ENCODE measurements at places on chromosomes 3 and 15.

DNA sequence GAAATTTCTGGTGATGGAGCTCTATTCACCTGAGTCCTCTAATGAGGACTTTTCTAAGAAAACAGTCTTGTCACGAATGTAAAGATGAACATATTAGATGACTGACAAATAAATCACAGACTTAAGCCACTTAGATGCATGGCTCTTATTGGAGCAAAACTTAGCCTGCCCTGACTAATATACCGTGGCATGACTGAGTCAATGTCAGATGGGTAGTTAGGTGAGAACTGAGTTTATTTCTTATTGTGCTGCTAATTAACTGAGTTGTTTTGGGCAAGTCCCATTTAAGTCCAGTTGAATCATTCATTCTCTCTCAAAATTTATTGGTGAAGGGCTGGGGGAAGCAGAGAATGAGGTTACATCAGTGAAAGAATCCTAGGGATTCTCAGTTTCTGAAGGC lies 459.8 kb downstream of the MCTP2 start:
- DNase-seq, result no peak

DNA sequence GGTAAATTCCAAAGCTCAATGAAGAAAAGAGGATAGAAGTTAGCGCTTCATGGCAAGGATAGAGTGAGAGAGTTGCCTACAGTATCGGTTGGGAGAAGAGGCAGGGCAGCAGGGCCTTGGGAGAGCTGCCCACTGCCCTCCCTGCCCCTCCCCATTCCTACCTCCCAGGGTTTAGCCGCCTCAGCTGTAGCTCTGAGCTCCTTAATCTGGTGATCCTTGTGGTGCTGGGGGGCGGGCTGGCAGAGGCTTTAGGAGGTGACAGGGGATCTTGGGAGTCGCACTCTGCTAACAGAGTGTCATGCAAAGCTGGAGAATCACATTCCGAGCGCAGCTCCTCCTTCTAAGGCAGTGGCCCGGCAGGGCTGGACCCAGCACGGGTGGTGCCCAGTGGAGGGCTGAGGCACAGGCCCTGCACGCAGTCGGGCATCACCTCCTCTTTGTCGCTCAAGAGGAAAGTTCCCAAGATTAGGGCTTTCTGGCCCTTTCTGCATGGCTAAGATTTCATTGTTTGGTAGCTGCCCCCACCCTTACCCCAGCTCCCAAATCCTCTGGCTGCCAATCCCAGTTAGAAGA lies 57.1 kb upstream of the POLG start:
- no peak for DNase-seq

GRCh38 chr3:61894988-61895935 lies 333.9 kb downstream of the PTPRG start:
- peak; percentile 86 for DNase-seq

GRCh38 chr15:62920682-62921502 lies 121.7 kb upstream of the TPM1 start:
- no peak for DNase-seq

DNA sequence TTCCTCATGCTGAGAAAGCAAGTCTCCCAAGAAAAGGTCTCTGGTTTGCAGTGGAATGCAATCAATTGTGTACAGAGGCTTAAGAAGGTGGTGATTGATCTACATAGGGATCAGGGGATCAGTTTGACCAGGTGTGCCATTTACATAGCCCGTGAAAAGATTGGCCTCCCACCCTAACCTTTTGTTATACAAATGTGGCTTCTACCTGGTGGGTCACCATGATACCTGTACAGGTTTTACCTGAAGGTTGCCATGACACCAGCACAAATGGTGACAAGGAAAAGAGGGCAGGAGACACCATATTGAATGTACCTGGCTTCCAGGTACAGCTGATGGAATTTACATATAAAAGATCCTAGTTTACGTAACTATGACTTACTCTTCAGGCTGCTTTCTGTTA lies 25.5 kb upstream of the TEX55 start:
- no peak for DNase-seq

GRCh38 chr3:194133661-194134230 lies 2.2 kb upstream of the HES1 start:
- peak; percentile 83 for DNase-seq

GRCh38 chr3:148938306-148938705 lies 53.0 kb upstream of the GYG1 start:
- DNase-seq, result no peak

DNA sequence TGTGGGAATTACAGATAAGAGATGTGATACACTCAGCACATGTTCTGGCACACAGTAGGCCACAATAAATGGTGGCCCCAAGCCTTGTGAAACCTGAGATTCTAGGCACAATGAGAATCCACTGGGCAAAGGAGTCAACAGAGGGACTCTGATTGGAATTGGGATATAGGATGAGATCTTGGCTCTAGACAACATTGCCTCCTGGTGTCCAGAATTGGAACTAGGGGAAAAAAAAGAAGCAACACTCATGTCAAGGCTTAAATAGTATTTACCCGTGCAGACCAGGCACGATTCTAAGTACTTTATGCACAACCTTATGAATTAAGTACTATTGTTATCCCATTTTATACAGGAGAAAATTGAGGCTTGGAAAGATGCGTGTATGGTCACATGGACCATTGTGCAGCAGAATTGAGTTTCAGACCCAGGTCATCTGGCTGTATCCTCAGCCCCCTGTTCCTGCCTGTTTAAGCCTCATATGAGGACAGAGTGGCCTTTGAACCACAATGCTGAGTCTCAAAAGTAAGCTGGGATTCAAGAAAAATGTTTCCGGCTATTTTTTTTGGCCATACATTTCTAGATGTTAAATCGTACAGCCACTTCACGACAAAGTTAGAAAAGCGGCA lies 124.8 kb downstream of the SV2B start:
- DNase-seq, result peak; percentile 53

DNA sequence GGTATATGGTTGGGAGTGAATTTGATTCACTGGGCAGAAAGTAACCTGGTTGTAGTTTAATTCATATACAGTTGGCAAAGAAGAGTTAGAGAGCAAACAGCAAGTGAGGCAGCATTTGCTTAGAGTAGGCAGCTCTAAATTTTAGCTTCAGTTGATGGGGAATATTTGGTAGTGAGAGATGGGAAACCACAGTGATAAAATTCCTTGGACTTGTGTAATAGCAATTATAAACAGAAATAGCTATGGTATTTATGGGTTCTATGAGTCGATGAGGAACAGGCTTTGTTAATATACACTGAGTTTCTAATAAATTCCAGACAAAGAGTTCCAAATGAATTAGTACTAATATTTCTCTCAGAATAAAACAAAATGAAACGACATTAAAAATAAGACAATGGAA lies 894.0 kb downstream of the ROBO2 start:
- DNase-seq, result no peak

- no peak for DNase-seq
These were observed 451 bp downstream of the CCR5AS start for GRCh38 chr3:46406443-46406787.

GRCh38 chr3:150765949-150766720 lies 3.2 kb upstream of the SIAH2 start:
- DNase-seq, result no peak

GRCh38 chr3:196639483-196640296 lies at the start of gene NRROS:
Gene NRROS (plus strand): TSS chr3:196639694. CDS start chr3:196654540, 14,846 bp downstream.
- peak; percentile 73 for DNase-seq

DNA sequence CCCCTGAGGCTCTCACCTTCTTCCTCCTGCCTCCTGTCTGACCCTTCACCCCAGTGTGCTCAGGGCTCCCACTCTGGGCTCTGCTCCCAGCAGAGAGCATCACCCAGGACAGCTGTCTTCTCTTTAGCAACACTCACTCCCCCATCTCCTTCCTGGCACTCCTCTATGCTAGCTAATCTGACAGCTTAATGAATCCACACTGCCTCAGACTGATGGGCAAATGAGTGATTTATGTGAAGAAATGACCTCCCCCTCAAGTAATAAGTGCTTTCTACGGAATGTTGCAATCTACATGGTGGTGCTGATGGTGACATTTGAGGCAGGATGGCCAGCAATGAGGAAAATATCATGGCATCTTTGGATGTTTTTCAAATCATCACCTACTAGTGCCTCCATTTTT lies 83.6 kb downstream of the LSM3 start:
- DNase-seq, result no peak

Measured in NCI-H146 (cell line).